NCI-H1417 treated with DMSO at 0.1 percent for 48 hours (cell line): ENCODE measurements at places on chromosomes 16 and 17.

- no peak for DNase-seq
These were observed 7.8 kb downstream of the ST6GALNAC2 start for GRCh38 chr17:76577876-76578275.

GRCh38 chr17:28331891-28332420 is 3.3 kb downstream of the IFT20 start:
- DNase-seq = no peak

DNA sequence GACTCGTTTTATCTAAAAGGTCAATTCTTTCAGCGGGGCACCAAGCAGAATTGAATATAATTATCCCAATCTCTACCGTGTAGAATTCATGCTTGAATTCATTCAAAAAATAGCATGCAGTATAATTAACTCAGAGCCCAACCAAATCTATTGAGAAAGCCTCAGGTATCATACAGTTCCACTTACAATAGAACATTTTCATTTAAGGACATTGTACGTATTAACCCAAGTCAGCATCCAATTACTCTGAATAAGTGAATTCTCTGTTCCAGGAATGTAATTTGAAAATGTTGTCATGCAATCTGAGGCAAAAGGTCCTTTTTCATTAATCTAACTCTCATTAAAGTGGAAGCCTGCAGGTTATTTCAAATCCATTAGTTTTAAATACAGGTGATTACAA is 78.5 kb downstream of the SALL1 start:
- DNase-seq = no peak

GRCh38 chr16:67006930-67007658 is 18.7 kb downstream of the CES4A start:
- no peak for DNase-seq

- DNase-seq = no peak
These were observed 276.6 kb downstream of the MRTFB start for GRCh38 chr16:14347706-14348105.

- no peak for DNase-seq
These were observed 39.4 kb downstream of the XPO6 start for GRCh38 chr16:28172336-28172735.

GRCh38 chr16:85983064-85983463 is 84.1 kb downstream of the IRF8 start:
- no peak for DNase-seq

DNA sequence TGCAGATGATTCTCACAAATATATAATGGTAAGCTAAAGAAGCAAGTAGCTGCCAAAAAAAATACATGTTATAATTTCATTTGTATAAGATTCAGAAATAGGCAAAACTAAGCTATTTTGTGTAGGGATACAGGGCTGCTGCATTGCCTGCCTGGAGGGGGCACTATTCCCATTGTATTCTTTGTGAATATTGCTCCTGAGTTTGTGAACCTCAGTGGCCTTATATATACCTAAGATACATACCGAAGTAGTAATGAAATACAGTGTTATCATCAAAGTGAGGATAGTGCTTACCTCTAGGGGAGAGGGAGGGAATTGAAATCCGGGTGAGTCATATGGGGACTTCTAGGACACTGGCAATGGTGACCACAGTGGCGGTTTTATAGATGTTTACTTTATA is 53.5 kb downstream of the C17orf58 start:
- DNase-seq = no peak

DNA sequence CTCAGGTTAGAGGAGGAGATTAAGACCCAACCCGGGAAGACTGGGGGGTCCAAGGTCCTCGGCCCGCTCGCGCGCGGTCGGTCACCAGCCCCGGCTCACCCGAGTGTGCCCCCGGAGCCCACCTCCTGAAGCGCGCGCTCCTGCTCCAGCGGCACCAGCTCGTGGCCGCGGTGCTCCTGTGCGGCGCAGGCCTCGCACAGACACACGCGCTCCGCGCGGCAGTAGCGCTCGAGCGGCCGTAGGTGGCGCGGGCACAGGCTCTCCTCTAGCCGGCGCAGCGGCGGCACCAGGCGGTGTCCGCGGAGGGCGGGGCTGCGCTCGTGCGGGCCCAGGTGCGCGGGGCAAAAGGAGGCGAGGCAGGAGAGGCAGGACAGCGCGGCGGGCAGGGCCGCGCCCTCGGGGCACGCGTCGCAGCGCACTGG is 618 bp downstream of the TRIM47 start:
- no peak for DNase-seq

DNA sequence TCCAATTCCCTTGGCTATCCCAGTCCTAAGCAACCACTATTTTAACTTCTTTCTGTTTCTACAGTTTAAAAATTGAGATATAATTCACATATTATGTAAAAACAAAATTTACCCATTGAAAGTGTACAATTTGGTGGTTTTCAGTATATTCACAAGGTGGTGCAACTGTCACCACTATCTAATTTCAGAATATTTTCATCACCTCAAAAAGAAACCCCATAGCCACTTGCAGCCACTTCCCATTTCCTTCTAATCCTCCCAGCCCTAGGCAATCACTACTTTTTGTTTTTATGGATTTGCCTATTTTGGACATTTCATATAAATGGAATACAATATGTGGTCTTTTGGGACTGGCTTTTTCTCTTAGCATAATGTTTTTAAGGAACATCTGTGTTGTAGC is 36.1 kb upstream of the NACA2 start:
- DNase-seq = no peak

GRCh38 chr16:29891525-29892457 is 7.6 kb downstream of the SEZ6L2 start:
- DNase-seq = no peak

DNA sequence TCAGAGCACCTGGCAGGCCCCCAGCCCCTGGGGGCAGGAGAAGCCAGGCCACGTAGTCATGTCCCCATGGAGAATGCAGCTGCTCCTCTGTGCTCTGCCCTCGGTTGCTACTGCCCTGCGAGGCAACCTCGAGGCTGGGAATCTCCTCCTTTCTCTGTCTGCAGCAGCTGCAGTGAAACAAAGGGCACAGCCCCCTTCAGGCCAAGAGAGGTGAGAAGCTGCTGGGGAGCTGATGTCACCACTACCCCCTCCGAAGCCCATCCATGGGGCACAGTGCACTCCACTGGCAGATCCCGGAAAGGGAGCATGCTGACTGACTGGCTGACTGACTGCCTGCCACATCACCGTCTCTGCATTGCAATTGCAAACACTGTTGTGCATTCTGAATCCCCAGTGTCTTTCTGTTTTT is 103.7 kb downstream of the GRIN2A start:
- DNase-seq = no peak

DNA sequence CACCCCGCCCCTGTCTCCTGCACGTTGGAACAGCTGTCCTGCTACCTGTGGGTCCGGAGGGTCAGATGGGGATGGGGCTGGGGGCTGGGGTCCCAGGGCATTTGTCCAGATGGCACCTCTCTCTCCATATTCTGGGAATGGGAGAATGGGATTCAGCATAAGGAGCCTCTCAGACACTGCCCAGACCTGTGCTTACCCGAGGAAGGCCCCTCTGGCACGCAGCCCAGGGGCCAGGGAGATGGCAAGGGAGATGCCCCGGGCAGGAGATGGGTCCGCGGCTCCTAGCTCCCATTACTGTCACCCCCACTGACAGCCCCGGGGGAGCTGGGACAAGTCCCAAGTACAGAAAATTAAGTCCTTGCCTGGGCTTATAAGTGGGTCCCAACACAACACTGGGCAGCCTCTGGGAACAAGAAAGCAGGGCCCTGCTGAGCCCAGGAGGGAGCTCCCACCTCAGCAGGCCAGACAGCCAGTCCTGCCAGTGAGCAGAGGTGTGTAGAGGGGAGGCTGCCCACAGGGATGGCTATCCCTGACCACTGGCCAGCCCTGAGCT is 1.8 kb downstream of the VASN start:
- no peak for DNase-seq

- DNase-seq = no peak
These were observed at the start of gene ABCC1 for GRCh38 chr16:15949210-15950160. Gene ABCC1 (plus strand): TSS chr16:15949616. CDS start chr16:15949752, 136 bp downstream.

DNA sequence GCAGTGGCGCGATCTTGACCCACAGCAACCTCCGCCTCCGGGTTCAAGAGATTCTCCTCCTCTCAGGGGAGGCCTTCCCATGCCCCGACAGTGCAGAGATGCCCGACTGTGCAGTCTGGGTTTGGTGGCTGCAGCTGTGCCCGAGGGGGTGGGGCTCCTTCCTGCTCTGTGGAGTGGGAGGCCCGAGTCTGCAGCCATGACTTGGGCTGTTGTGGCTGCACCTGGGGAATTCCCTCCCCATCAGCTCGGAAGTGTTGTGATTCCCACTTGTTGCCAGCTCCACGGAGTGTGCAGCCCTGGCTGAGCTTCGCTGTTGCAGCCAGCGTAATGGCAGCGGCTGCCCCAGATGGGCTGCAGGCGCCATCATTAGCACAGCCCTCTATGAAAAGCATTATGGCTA is 66.4 kb upstream of the SMIM36 start:
- DNase-seq = no peak

- no peak for DNase-seq
These were observed 255.2 kb downstream of the CNTNAP4 start for GRCh38 chr16:76532188-76532973.

- DNase-seq = no peak
These were observed 103.5 kb downstream of the HIC1 start for GRCh38 chr17:2158396-2158780.

- no peak for DNase-seq
These were observed 14.4 kb upstream of the TIMP2 start for GRCh38 chr17:78939615-78940014.

DNA sequence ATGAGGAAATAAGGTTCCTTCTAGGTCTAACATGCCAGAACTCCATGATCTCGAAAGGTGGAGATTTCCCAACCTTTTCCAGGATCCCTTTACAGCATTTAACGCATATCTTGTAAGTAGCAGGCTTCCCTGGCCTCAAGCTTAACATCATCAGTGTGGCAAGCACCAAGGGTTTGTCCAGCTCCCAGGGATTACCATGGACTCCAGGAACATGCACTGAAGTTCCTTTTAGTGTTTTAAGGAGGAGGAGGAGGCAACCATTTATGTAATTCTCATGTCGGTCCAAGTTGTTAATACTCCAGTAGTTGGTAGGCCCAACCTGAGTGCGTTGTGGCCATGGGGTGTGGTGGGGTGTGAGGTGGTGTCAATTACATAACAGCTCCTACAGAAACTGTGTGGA is 11.8 kb upstream of the SKAP1 start:
- DNase-seq = no peak

GRCh38 chr16:74726716-74727115 is 26.1 kb upstream of the MLKL start:
- DNase-seq = no peak

GRCh38 chr16:56311208-56312027 is 113.9 kb downstream of the AMFR start:
- DNase-seq = peak; percentile 11

DNA sequence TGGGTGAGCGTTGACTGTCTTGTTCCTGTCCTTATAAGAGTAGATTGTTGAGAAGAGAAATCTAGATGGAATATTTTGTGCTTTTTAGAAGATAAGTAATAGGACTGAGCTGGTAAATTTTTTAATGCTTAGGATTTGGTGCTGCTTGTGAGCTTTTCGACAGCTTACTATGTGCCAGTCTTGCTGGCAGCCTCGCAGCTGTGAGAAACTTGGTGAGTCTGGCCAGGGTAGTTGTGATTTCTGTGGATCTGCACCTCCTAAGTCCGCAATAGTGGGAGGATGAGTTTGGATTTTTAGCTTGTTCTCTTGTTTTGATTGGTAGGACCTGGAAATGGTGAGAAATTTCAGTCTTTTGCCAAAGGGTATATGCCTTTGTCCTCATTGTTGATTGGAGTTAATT is 3.6 kb downstream of the SOCS7 start:
- DNase-seq = no peak

DNA sequence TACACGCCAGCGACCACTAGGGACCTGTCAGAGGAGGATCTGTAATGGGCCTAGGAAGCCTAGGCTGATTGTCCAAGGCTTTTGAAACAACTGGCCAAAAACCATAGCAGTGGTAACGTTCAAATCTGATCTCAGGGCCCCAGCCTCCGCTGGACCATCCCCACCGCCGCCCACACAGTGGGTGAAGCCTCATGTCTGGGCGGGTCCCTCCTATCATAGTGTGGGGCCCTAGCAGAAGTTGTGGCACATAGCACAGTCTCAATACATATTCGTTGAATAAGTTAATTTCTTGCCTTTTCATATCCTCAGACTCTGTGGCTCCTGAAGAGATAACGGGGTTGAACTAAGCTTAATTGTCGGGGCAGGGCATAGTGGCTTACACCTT is 818 bp downstream of the DPH1 start:
- DNase-seq = no peak

DNA sequence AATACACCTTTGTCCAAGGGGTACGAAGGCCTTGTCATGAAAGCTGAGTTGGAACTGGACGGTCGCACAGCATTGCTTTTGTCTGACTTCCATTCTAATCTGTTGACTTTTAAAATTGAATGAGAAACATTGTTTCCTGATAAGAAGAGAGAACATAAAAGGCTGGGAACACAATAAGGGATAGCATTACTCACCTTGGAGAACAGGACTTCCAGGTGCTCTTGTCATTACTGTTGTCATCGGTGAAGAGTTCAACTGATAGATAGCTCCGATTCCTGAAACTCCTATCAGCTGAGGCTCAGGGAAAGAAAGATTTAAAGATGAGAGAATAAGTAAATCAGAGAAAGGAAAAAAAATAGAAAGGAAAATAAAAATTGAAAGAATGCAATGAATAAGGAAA is 351.1 kb downstream of the KCNJ2 start:
- no peak for DNase-seq

DNA sequence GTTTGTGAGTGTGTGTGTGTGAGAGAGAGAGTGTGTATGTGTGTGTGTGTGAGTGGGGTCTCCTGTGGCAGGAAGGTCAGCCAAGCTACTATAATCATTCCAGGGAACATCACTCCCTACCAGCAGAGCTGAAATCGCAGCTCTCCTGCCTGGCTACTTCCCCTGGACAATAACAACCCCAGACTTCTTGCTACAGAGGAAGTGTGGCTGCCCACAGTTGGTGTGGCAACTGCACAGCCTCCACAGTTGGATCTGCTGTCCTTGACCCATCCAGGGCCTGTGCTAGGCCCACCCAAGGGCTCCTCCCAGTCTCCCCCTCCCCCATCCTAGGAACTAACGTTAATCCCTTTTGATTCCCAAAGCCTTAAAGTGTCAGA is 1.5 kb downstream of the SLC13A5 start:
- no peak for DNase-seq

DNA sequence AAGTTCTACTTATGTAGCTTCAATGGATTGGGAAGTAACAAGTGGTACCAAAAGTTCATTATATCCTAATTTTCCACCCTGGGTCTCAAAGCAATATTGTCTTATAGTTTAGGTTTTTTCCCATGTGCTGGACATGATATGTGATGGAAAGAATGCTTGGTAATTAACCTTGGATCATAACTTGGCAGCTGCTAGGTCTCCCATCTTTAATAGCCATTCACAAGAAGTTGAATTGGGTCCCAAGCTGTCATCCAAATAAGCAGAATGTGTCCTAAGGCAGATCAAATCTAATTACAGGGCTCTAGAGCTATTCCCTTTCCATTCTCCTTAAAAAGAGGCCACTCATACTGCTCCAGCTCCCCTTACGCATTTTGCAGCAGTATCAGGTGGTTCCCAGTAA is 44.7 kb upstream of the KCNJ16 start:
- DNase-seq = no peak
